ENCODE measurements at places on chromosomes 6 and 20.

DNA sequence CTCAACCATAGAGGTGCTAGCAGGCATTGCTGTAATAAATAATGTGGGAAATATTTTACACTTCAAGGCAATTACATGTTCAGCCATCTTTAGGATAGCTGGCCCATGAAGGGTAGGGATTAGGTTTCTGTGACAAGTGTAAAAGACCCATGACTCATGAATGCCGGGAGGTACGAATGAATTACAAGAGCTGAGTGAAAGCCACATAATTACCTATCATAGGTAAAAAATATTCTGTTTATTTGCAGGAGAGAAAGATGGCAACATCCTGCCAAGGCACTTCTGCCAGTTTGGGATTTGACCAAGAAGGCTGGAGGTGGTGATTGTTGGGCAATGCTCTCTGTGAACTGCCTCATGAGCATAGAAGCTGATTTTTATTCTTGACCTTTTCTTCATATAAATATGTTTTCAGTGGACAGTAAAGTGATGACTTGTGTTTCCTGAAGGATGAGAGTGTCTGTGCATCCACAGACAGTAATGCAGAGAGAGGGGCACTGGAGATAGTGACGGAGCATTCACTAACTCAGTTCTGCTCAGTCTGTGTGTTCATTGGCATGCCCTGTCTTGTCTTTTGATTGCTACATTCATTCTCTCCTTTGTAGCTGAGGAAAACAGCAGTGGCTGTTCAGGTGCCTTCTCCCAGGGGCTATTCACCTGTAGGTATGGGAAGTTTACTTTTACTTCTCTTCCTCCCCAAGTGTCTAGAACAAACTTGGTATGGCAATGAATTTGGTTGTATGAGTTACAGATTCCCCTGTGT is 481.1 kb downstream of the TFAP2B start:
- DNase-seq = no peak

GRCh38 chr20:22305381-22305780 is 279.0 kb downstream of the FOXA2 start:
- no peak for DNase-seq

DNA sequence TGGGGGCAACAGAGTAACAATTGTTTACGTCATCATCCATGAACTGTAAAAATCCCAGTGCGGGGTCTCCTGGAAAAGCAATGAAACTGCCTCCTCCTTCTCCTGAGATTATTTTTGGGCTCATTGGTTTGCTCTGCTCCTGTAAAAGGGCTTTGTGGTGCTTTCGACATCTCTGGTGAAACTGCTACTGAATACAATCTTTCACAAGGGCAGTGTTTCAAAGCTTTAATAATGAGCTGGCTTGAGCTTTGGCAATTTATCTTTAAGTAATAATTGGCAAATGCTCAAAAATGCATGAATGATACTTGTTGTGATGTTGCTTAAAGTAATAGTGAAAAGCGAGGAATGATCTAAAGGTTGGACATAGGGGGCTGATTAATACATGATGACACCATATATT is 43.5 kb upstream of the ENPP1 start:
- DNase-seq = no peak

DNA sequence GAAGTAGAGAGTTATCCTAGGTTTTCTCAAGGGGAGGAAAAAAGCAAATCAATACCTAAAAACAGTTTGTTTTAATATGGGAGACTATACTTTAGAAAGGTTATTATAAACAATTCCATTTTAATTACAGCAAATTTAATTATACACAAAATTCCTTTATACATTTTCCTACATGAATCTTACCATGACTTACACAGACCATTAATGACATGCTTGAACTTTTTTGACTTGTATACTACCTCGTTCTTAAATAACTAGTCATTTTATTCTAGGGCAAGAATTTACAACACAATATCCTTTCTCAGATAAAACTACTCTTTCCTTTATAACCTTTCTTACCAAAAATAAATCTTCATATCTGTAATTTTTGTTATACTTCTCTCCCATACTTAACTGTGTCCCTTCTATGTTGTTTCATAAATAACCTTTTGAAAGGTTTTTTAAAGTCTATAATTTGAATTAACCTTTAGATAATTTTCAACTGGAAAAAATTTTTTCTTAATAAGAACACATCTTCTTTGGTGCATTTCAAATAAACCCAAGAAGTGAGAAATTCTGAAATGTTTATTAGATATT is 729.4 kb downstream of the TENT5A start:
- DNase-seq = no peak

GRCh38 chr6:39088331-39088730 is 26.7 kb downstream of the SAYSD1 start:
- DNase-seq = peak; percentile 31

DNA sequence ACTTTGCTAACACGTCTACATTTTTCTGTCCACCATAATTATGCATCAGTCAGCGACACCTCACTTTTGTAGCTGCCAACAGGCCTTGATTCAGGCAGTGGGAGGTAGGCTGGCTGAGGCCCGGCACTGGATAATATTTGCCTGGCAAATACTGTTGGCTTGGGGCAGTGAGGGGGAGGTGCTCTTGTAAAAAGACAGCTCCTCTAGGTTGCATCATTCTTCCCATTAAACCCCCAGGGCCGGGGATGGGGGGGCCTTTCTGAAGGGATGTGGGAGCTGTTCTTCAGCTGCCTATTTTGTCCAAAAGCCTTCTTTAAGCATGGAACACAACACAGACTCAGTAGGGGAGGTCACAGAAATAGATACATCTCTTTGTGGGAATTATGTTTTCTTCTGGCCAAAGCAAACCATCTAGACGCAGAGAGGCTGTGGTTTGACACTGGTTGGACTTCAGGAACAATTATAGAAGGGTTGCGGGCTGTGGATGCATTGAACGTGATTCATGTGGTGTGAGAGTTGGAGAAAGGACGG is 338.3 kb upstream of the NT5E start:
- no peak for DNase-seq

GRCh38 chr20:40967700-40968099 is 60.9 kb upstream of the TOP1 start:
- DNase-seq = no peak

- no peak for DNase-seq
Observed at GRCh38 chr6:40598516-40598915, 11.4 kb upstream of the LRFN2 start.

- DNase-seq = no peak
Observed at GRCh38 chr6:1630771-1631217, 21.1 kb downstream of the FOXC1 start.

DNA sequence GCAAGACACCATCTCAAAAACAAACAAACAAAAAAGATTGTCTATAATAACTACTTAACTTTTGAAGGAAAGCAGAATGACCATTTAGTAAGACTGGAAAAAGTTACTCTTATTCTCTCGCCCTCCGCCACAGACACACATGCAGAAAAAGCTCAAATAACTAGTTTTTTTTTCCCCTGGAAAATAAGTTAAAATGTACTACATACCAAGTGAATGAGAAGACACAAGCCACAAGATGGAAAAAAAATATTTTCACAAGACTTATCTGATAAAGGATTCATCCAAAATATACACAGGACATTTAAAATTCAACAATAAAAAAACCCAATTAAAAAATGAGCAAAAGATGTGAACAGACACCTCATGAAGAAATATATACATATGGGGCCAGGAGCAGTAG is 31.9 kb downstream of the NUDT3 start:
- DNase-seq = no peak

- no peak for DNase-seq
Observed at GRCh38 chr6:708237-708598, 15.3 kb upstream of the EXOC2 start.

- DNase-seq = no peak
Observed at GRCh38 chr6:155628306-155628705, 172.7 kb upstream of the NOX3 start.

DNA sequence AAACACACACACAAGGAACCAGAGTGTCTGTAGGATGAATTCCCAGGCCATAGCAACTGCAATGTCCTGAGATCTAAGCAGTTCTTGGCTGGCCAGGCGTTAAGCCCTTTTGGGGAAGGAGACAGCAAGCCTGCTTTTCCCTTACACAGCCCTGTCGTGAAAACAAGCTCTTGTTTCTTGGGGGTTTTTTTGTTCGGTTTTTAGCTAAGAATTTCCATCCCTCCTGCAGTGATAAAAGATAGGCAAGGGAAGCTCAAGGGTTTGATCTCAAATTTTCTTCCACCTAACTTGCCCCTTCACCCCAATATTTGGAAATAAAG is 1.5 kb downstream of the TNFRSF21 start:
- DNase-seq = no peak

DNA sequence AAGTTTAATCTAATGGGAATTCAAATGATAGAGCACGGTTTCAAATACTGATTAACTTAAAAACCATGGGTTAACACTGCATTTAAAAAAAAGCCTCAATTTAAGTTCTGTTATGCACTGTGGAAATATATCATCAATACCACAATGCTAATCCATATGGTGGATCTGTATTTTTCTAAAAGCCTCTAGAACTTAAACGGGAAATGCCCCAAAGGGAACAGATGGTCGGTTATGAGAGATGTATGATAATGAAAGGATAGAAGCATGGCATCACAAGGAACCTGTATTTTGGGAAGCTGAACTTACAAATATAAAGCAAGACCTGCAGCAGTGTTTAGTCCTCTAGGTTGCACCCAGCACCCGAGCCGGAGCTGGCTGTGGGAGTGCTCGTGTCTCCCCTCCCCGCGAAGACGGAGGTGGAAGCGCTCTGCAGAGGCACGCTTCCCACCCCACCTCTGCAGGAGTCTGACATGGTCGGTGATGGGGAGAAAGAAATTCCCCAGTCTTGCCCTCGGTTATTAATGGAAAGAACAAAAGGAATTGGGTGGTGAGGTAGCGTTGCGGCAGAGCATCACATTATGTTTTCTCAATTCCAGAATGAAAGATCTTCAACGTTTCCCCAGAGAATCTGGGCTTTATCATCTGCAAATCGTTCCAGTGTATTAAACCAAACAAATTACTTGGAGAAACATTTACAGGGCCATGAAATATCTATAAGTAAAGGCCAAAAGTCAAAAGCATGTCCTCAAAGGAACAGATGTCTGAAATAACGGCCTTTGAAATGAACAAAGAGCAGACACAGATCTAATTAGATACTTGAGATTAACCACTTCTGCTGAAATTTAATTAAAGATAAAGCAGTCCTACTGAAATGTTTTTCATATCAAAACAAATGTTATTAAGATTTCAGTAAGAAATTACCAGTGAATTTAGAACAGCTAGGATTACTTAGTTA is 103.1 kb upstream of the POPDC3 start:
- peak; percentile 59 for DNase-seq

- DNase-seq = no peak
Observed at GRCh38 chr6:25404693-25405169, 125.6 kb downstream of the CARMIL1 start.
